ENCODE measurements at places on chromosomes 4 and X.
A peak's percentile ranks its signal among the peaks of the same experiment; 100 is the strongest.

DNA sequence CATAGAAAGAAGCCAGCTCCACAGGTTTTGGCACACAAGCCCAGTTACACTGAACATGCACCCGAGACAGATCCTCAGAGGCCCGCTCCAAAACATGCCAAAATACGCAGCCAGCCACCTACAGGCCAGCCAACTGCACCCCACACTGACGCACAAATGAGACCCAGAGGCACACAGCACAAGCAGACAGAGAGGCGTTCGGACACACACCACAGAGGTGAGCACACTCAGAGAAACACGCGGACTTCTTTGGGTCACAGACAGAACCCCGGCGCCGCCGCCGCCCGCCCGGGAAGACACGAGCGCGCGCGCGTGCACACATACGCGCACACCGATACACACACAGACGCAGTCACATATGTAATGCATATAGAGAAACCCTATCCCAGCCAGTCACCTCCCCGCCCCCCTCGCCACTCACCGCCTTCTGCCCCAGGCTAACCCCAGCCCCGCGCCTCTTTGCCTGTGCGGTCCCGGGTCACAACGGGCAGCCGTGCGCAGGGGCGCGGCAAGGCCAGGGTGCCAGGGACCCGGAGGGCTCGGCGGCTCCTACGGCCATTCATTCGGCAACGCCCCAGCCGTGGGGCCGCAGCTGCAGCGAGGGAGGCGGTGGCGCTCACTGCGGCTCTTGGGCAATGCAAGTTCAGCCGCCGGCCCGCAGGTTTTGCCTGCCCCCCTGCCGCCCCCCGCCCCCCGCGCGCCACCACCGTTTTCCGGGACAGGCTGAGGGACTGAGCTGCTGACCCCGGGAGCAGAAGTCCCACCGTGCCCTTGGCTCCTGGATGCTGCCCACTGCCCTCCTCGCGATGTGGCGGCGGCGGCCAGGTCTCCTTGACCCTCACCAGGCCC is 553 bp downstream of the SEPTIN6 start:
- peak; percentile 61 for DNase-seq

DNA sequence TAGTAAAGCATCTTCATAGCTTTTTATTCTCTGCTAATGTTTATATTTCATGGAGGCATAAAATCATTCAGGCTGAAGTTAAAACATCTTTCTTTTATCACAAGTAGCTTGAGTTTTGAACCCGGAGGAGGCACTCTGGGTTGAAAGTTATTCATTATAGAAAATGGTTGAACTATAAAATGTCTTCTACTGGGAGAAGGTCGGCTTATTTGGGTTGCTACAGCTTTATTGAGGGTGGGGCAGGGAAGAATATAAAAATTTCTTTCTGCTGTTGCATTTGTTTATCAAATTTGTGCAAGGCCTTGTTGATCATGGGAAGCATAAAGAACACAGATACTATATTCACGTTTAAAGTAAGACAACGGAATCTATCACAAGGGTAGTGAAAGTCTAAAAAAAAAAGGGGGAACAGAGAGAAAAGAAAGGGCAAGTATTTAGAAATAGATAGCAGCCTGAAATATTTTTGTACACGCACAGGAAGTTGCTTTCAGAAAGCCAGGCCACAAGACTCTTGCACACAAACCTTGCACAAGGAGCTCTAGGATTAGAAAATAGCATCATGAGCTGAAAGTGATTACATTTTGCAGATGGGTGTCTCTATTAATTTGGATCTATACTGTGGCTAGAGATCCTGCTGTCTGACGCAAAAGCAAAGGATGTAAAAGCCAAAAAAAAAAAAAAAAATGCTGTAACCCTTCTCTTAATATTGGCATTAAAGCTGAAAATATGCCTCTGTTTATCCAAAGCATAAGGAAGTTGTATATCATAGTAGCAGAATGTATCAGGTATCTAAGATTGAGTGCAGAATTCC is 37.2 kb upstream of the FAM9C start:
- peak; percentile 47 for DNase-seq

- DNase-seq = no peak
Observed at GRCh38 chrX:18864390-18864920, 119.5 kb downstream of the PHKA2 start.

DNA sequence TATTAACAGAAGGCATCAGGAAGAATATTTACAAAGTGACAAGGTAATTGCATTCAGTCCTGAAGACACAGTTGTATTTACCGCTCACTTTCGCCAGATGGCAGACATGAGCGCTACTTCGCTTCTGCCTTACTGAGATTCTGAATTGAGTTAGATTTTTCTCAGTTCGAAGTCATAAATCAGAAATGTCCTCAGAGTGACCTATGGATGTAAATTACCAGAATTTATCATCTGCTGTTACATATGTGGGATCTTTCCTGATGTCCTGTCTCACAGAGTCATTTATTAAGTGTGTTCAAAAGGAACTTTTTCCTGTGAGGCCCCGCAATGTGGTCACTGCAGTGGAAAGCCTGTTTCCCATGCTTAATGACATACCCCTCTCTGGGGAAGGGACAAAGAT is 97.3 kb upstream of the DCLK2 start:
- DNase-seq = peak; percentile 32

- no peak for DNase-seq
Observed at GRCh38 chr4:89334311-89334710, 26.7 kb upstream of the GPRIN3 start.

- no peak for DNase-seq
Observed at GRCh38 chrX:150449313-150449712, 86.2 kb downstream of the MAMLD1 start.

GRCh38 chrX:19715711-19716638 is 171.4 kb downstream of the SH3KBP1 start:
- DNase-seq = no peak

GRCh38 chr4:139301821-139302611 is at the start of gene NDUFC1:
Gene NDUFC1 (minus strand): TSS chr4:139302477. CDS start chr4:139295798, 6,679 bp downstream.
- DNase-seq = peak; percentile 51

DNA sequence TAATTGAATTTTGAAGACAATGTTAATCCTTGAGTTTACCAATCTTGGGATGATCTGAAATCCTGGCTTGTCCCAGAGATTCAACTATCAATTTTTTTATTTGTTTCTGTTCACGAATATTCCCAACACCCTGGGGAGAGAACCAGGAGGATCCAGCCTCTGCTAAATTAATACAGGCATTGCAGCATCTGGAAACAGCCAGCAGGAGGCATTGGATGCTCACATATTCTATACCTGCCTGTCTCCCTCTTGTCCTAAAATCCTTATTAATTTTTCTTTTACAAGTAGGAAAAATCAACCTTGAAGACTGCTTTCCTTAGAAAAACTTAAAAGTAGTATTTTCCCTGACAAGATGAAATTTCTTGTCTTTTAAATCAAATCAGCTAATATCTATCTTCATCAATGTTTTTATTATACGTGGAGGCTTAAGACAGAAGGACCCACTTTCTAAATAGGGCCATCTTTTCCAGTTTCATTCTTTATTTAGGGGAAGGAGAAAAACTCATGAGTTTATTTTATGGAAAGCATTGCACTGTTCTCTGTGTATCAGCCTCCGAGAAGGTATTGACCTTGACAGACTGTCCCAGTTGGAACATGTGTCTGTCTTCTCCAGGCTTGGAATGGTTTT is 102.4 kb downstream of the CLNK start:
- DNase-seq = no peak

DNA sequence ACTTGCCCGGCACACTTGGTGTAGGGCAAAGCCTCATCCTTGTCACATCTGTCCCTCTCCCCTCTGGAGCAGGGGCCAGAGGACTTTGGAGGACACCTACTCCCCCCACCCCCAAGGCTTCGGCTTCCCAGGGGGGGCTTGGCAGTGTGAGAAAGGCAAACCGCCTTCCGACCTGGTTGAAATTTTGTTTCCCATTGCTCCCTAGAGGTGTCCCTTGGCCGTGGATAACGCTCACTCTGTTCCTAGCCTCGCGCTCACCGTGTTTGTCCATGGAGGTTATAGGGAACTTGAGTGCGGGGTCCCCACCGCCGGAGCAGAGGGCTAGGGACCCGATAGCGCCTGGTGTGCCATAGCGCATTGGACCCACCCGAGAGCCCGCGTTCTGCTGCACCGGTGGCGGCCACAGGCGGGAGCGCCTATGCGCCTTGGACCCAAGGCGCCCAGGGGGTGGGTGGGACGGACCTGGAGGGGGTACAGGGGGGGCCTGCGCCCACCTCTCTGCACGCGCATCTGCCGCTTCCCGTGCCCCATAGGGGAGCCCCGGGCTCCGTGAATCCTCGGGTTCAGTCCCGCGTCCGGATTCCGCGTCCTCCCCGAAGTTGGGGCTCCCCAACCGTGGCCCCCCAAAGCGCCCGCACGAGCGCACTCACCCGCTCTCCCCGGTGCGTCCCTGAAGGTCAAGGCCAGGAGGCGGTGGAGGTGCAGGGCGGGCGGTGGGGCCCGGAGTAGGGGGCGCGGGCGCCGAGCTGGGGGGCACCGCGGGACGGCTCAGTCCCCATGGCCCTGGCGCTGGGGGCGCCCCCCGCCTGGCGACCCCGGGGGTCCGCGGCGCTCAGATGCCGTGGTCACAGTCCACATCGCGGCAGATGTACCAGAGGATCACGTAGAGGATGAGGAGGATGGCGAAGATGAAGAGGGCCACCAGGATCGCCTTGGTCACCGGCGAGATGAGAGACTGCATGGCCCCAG is 82.7 kb upstream of the DHRSX start:
- DNase-seq = no peak

GRCh38 chr4:72076562-72076961 is 44.8 kb downstream of the NPFFR2 start:
- DNase-seq = no peak

DNA sequence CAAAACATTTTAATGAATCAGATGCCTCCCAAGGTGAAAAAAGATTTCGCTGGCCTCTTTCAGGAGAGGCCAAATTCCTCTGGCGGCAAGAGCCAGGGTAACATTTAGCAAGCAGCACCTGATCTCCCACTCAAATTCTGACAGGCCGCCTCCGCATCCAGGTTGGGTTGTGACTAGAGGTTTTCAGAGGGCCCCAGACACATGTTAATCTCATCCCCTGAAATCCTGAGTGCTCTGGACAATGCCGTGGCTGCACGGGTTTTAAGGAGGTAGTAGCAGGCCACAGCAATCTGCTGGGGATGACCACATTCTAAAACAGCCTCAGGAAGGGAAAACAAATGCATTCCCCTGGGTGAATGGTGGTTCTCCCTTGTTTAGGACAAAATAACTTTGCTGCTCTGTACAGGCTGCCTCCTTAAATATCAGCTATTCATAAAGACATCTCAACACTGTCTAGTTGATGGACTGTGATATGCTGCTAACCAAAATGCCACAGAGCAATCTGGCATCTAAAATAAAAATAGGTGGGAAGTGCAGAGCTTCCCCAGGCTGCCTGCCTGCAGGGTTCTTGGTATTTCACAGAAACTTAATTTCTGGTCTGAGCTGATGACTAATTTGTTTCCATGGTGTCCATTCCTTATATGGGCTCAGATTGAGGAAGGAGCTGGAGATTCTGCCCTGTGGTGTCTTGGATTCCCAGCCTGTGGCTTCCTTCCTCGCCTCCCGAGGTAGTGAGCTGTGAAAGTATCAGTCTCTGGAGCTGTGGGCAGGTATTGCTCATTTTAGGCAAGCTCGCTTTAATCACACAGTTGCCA is 202.0 kb downstream of the DCLK2 start:
- DNase-seq = no peak

GRCh38 chr4:139015948-139016471 is 429 bp downstream of the NOCT start:
- peak; percentile 22 for DNase-seq

DNA sequence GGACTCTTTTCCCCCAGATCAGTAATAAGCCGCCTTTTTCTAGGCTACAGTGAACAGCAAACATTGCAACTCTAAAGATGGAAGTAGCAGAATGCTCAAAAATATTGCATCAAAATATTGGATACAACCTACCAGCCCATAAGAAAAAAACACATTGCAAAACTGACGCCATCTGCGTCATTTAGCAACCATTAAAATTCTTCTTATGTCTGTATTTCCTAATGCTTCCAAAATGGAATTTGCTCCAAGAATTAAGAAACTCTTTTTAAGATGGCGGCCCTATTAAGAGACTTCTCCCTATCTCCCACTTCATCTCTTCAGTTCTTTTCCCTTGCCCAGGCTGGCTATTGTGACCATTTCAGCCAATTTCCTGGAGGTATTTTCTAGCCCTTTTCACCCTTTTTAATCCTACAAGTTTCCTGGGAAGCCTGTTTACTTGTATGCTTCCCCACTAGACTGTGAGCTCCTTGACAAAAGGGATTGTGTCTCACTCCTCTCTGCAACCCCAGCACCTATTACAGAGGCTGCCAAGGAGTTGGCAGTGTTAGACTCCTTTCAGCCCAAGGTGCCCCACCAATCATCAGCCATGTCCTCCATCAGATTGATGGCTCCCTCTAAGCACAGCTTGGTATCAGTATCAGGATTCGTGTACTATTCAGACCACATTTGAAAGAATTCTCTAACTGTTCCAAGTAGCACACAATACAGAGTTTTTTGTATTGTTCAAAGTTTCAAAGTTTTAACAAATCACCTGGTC is 4.4 kb downstream of the GPC3 start:
- DNase-seq = no peak

DNA sequence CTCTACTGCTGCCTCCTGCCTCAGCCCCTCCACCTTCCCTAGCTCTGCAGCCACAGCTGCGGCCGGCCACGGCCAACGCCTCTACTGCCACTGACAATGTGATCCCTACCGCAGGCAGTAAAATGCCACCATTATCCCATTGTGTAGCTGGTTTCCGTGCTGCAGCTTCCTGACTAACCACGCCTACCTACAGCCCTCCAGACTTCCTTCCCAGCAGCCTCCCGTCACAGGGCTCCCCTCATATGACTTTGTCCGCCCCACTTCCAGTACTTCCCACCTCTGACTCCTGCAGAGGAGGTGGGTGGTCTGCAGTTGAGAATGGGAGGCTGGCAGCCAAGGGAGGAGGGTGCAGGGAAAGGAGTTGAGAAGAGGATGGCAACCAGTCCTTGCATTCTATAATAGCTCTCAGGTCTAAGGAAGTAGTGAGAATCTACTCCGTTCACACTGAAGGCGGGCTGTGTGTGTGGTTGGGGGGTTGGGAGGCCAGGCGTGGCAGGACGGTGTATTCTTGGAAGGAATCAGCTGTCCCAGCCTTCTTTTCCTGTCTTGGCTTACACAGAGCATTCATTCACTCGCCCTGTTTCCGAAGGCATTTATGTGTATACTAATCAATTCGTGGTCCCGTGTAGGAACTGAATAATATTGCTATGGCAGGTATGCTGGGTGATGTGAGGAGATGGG is 33.1 kb upstream of the USP51 start:
- no peak for DNase-seq

DNA sequence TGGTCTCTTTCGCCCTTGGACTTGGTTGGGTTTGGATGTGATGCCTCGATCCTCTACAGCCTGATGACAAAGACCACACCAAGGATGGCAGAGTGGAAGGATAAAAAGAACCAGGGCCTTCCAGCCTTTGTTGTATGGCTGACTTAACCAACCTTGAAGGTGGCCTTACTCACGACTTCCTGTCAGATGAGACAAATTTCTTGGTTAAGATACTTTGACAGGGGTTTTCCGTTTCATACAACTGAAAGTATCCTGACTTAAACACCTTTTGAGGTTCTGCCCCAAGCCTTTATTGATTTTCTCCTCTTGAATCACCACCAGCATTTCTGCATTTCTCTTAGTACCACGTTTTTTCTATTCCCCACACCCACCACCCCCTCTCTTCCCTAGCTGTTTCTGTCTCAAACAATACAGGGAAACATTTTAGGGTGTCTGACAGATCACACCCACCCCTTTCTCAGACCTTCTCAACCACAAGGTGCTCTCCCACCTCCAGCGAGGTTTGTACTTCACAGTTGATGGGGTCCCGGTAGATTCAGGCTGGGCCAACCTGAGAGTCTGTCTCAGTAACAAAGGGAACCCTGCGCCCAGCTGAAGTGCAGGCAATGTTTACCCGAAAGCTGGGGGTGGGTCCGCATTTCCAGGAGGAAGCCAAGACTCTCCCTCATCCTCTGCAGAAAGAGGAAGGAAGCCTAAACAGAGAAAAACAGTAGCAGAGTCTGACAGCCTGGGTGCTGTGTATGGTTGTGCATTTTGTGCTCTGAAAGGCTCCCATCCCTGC is 5.0 kb upstream of the TSPAN5 start:
- peak; percentile 76 for DNase-seq
